ENCODE measurements at places on chromosomes 2 and 18.

- no peak for DNase-seq
Measured at GRCh38 chr2:142052220-142052863, 78.5 kb downstream of the LRP1B start.

DNA sequence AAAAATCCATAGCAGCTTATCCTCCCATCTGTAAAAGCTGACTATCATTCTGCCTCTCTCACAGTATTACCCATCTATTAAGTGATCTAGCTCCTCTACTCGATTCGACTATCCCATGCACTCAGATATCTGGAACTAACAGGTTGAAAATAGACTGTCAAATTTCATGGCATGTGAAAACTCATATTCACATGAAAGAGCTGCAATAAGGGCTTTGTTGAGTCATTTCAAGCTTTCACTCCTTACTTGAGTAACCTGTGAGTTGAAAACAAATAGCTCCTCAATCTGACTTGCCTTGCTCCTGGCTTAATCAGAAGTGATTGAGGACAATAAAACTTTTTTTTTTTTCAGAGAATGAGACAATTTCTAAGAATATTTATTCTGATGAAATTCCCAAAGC lies 192.4 kb upstream of the ERBB4 start:
- DNase-seq: no peak

DNA sequence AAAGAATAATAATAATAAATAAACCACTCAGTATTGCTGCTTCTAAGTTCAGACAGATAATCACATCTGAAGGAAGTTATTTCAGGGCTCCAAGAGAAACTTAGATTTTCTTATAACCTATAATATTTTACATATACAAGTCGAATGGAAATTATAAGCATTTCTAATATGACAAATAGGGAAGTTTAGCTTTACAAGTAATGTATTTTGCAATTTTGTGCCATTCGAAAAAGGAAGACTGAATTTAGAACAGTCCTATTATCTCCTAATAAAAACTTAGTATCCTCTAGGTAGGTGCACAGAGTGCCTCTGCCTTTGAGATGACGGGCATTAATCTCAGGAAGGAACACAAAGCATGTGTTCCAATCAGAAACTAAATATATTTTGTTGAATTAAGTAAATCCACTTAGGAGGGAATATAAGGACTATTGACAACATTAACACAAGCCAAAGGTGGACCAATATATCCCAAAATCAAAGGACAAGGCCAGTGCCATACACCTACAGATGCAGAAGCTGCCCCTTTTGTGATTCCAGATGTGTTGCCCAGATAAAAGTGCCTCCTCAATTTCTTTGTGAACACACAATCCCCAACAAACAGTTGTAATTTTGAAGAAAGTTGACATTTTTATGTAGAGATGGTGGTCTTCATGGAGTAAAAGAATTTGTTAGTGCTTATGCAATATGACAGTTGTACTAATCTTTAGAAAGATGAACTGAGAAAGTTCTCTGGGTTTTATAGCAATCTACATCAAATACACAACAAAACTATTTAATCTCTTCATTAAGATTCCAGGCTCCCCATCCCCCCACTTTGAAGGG lies 36.6 kb downstream of the PTCD3 start:
- DNase-seq: no peak

- DNase-seq: no peak
Measured at GRCh38 chr2:68387408-68388350, 22.6 kb downstream of the PLEK start.

GRCh38 chr2:1937480-1937879 lies 193.2 kb upstream of the PXDN start:
- no peak for DNase-seq

DNA sequence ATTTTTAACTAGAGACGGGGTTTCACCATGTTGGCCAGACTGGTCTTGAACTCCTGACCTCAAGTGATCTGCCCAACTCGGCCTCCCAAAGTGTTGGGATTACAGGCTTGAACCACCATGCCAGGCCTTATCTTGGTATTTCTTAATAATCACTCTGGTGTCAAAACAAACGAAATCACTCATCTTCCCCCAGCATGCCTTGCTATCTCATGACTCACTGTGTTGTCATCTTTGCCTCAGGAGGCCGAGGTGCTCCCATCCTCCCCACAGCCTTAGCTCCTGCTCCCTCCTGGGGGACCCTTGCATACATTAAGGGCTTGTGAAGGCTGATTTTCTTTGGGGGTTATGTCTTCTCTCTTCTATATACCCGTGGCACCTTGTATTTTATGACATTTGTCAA lies 250.1 kb upstream of the DPP10 start:
- DNase-seq: no peak

DNA sequence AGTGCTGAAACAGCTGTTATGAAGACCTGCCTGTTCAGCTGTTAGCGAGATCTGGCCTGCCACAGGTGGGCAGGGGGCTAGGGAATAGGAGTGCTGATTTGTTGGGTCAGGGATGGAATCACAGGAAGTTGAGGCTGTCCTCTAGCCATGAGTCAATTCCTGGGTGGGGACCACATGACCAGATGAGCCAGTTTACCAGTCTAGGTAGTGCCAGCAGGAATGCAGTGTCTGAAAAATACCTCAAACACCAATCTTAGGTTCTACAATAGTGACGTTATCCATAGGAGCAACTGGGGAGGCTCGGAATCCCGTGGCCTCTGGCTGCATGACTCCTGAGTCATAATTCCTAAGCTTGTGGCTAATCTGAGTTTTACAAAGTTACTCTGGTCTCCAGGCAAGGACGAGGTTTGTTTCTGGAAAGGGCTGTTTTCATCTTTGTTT lies 44.9 kb downstream of the DYSF start:
- no peak for DNase-seq

- no peak for DNase-seq
Measured at GRCh38 chr2:221997100-221997499, 301.7 kb downstream of the PAX3 start.

- DNase-seq: no peak
Measured at GRCh38 chr2:148726228-148726627, 81.7 kb downstream of the EPC2 start.

DNA sequence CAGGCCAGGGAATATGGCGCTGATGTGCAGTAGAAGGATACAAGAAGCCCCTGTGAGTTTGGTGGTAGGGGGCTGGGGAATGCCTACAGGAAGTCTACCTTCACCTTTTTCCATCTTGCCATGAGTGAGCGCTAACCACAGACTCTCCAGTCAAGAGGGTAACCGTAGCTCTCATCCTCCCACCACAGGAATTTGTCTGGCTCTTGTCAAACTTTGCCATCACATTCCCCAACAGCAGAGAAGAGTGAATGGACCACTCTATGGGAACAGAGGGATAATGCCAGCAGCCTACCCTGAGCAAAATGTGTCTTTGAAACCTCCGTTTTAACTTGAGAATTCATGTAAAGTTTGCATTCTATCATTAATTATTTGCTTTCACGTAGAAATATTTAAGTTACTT lies 168.3 kb downstream of the NRP2 start:
- DNase-seq: no peak

DNA sequence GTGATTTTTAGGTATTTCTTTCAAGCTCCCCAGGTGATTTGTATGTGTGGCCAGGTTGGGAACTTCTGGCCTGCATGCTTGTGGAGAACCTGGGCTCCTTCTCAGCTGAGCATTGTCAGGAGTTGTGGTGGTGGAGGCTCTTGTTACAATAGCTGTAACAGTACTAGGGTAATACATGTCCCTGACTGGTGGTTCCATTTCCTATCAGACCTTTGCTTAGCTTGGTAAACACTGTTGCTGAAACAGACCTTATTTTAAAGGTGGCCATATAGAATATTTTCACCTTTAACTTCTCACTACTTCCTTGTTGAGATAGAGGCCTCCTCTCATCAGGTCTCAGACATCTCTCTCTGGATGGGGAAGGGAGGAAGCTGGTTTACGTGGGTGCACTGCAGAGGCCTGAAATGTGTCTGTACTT lies 79.2 kb downstream of the SETBP1 start:
- no peak for DNase-seq

DNA sequence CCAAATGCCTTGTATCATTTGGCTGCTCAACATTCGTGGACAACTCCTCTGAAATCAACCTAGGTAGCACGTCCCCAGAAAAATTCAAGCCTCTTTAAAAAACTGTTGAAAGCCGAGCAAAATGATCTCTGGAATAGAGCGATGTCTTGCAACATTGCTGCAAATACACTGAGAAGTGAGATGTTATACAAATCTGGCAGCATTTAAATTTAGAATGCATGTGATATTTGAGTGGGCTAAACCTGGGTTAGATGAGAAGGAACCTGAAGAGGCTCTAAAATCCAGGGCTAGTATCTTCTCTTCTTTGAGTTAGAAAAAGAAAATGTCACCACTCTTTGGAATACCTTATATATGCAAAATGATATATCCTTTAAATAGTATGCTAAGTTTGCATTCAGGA lies 81.5 kb upstream of the ZBTB14 start:
- no peak for DNase-seq

GRCh38 chr18:5890331-5891183 lies 4.8 kb downstream of the TMEM200C start:
- no peak for DNase-seq

DNA sequence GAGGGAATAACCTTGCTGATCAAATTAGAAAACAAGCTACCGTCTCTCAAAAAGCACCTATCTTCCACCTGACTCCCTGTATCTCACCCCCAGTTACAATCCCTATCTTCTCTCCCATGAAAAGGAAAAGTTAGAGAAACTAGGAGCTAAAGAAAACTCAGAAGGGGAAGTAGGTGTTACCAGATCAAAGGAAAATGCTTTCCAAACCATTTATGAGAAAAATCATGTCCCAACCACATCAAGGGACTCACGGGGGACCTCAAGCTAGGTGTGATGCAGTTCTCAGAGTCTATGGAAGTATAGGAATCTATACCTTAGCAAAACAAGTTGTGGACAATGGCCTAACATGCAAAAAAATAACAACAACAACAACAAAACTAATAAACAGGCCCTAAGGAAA lies 135.5 kb upstream of the RMP24 start:
- DNase-seq: no peak

DNA sequence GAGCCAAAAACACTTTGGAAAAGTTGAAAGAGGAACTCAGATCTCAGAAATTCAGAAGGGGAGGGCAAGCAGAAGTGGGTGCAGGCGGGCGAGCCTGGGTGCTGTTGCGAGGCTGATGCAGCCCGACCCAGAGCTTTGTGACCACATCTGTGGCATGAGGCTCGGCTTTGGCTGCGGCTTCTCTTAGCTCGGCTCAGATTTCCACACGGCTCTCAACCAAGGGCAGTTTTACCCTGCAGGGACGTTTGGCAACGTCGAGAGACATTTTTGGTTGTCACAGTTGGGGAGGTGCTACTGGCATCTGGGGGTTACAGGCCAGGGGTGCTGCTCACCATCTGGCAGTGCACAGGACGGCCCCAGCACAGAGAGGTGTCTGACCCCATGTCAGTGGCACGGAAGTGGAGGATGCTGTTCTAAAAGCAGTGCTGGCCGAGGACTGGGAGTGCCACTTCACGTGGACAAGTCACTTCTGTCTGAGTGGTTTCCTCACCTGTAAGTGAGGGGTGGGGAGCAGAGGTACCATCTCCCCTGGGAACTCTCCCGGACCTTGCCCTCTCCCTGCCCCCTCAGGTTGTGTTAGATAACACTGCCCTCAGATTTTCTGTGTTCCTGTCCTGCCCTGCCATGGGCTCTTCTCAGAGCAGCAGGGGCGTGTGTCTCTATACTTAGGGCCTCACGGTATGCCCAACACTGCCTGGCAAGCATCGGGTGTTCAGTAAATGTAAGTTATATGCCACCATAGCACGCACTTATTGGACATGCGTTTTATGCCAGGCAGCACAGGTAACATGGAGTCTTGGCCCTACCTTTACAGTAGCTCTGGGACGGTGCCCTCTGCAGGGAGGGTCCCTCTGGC lies 48.7 kb upstream of the FAHD2A start:
- no peak for DNase-seq

GRCh38 chr2:218816561-218817011 lies 15.0 kb downstream of the PRKAG3 start:
- no peak for DNase-seq

DNA sequence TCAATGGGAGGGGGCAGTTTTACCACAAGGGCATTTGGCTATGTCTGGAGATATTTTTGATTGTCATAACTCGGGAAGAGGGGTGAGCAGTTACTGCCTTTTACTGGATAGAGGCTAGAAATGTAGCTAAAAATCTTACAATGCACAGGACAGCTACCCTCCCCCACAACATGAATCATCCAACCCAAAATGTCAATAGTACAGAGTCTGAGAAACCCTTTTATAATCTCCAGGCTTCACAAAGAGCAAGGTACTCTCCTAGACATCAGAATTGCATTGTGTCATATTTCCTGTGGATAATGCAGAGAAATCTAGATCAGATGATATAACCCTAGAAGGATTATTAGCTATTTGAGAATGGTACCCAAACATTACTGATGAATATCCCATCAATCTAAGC lies 277.1 kb upstream of the NRP2 start:
- DNase-seq: no peak

- no peak for DNase-seq
Measured at GRCh38 chr2:13504808-13505207, 788.1 kb downstream of the TRIB2 start.

DNA sequence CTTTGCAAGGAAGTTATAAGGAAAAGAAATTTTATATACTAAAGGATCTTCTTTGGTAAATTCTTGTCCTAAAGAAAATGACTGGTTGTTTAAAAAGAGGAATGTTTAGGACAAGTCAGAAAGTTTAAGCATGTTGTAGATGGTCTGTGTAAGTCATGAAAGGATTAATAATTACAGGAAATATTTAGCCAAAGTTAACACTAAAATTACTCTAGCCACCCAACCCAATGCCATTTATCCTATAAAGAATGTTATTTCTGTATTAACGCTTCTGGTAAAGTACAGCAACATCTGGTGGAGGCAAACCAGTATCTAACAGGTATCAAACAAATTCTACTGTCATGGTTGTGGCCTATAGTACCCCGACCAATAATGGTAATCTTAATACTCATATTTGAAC lies 546.9 kb upstream of the PKDCC start:
- no peak for DNase-seq

Measured in KG1 (cell line).